ENCODE measurements at places on chromosomes 3 and 15.

DNA sequence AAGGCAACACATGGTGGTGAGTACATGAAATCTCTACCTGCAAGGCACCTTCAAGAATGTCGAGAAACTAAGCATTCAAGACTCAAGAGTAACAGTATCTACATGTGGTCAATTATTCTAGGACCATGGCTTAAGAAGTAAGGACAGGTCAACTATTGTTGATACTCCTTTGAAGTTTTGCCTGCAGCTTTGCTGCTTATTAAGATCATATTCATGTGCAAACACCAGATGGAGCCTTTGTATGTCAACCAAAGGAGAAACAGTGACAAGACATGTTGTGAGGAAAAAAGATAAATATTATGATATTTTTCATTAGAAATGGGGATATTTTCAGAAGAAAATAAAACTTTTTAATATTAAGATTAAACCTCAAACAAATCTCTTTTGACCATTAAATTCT lies 52.3 kb upstream of the FGF7 start:
- peak; percentile 28 for DNase-seq

DNA sequence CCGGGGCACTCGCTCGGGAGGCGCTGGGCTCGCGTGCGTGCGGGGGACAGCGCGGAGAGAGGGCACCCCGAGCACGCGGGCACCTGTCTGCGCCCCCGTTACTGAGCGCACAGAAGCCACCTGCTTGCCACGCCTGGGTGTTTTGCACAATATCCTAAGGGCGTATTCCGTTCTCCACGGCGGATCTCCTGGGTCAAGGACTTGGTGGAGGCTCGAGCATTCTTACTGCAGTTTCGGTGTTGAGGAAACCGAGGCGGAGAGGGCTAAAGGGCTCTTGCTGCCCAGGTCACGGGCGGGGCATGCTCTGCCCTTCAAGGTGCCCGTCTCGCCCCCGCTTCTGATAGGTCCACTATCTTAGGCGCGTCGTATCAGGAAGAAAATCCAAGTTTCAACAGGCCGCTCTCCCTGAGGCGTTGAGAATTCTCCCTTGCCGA lies 526 bp downstream of the GPD1L start:
- peak; percentile 48 for DNase-seq

DNA sequence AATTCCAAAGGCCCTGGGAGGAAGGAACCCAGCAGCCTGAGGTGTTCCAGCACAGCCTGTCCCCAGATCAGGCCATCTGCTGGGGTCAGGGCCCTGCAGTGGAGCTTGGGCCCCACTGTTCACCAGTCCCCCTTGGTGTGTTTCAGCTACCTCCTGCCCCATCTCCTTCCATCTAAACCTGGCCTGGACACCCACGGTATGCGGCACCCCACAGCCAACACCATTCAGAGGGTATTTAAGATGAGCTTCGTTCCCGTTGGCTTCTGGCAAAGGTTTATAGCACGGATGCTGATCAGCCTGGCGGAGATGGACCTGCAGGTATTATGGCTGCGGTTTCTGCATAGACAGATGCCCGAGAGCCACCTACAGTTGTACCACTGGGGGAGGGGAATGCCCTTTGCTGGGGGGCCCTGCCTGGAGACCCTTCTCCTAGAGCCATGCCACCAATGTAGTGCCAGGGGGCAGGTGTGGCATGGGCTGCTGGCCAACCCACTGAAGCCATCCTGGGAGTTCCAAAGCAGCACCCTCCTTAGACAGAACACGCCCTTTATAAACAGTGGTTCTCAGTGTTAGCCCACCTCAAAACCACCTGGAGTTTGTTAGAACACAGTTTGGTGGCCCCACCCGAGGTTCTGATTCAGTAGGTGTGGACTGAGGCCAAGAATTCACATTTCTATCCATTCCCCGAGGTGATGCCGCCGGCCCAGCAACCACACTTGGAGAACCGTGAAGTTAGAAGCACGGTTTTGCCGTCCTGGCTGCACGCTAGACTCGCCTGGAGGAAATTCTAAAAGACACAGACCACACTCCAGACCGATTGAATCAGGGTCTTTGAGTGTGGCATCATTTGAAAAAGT lies 126.9 kb downstream of the LRRK1 start:
- no peak for DNase-seq

DNA sequence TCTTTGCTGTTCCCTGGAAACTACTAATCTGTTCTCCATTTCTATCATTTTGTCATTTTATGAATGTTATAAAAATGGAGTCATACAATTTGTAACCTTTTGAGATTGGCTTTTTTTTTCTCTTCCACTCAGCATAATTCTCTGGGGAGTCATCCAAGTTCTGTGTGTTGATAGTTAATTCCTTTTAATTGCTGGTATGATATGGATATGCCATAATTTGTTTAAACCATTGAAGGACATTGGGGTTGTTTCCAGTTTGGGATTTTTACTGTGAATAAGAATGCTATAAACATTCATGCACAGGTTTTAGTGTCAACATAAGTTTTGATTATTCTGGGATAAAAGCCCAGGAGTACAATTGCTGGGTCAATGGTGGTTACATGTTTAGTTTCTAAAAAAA lies 279.4 kb downstream of the WNT5A start:
- DNase-seq: no peak

- DNase-seq: no peak
Measured at GRCh38 chr15:61081027-61081322, 148.1 kb downstream of the RORA start.

- DNase-seq: no peak
Measured at GRCh38 chr15:40282147-40282868, 556 bp downstream of the ANKRD63 start.

DNA sequence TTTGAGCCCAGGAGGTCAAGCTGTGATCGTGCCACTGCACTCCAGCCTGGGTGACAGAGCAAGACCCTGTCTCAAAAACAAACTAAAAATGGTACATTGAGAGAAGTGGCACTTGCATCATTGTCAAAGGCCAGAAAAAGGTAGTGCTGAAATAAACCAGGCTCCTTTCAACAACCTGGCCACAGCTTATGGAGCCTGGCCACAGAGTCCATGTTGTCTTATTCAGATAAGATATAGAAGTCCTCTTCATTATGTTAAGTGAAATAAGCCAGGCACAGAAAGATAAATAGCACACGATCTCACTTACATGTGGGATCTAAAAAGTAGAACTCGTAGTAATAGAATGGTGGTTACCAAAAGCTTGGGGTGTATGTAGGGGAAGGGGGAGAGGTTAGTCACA lies 34.8 kb downstream of the EMC4 start:
- DNase-seq: no peak

DNA sequence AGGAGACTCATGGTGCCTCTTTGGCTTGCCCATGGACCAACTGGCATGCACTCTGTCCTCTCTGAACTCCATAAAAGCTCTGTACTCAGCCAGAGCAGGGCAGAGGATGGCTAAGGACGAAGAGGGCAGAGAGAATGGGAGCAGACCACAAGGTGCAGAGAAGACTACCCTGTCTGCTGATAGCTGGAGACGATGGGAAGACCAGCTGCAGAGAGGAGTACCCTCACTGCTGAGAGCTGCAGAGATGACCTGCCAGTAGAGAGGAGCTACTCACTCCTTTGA lies 65.0 kb downstream of the THBS1 start:
- DNase-seq: no peak

DNA sequence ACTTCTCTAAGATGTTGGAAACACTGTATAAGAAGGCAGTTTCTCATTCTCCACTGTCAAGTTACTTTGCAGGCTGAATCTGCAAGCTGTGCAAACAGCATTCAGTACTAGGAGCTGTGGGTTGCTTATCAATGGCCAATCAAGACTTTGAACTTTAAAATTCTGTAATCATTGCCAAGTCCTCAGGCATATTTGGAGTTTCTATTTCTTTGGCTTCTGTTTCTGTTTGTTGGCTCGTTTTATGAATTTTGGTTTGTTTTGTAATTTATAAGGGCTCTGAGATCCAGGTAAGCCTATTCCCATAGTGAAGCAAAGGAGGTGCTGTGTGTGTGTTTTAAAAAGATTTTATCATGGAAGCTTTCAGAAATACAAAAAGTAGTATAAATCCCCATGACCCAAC lies 32.1 kb downstream of the TLNRD1 start:
- DNase-seq: no peak

DNA sequence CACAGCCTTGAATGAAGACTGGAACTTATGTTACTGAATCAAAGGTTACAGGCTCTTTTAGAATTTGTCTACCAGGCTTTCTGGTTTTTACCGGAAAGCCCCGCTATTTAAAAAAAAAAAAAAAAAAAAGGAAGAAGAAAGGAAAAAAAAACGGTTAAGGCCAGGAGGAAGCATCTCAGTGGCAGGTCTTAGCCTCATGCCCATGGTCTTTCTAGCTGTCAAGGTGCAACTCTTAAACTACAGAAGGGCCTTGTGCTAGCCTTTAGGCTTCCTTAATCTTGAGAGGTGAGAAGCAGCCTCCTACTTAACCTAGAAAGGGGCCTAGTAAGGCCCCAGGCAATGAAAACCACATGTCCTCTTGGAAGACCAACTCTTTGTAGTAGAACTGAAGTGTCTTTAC lies 77.5 kb downstream of the TBC1D5 start:
- DNase-seq: no peak

- no peak for DNase-seq
Measured at GRCh38 chr15:62439543-62440016, 274.5 kb upstream of the C2CD4B start.

- peak; percentile 36 for DNase-seq
Measured at GRCh38 chr3:103127737-103128136, 692.9 kb downstream of the ZPLD1 start.

- no peak for DNase-seq
Measured at GRCh38 chr3:32825601-32826375, 8.0 kb downstream of the TRIM71 start.

GRCh38 chr3:169159726-169160125 lies 503.8 kb downstream of the MECOM start:
- no peak for DNase-seq

DNA sequence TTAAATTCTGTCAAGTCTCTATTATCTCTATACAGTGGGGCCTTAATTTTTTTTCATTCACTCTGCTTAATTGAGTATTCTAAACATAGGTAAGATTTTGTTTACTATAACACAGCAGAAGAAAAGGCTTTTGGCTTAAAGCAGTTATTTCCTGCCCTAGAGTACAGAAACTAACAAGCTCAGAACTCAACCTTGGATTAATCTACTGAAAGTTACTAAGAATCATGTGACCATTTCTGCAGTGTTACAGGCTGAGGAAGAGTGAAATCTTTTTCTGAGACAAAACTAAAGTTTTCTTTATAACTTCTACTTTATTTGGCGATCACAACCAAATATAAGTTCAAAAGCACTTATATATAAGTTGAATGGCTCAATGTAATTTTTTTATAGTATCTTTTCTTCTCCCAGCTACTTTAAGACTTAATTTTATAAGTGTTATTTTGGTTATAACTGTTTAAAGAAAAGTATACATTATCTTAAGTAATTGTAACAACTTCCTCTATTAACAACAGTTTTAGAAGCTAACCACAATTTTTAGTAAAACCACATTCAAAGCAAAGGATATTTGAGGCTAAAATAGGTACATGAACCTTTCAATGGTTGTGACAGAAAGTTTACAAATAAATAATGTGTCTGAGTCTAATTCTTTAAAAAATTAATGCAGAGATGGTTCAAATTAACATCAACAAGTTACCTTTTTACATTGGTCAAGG lies 240.6 kb upstream of the NAALADL2 start:
- DNase-seq: no peak

- no peak for DNase-seq
Measured at GRCh38 chr3:23704298-23704697, 101.5 kb upstream of the UBE2E1 start.

DNA sequence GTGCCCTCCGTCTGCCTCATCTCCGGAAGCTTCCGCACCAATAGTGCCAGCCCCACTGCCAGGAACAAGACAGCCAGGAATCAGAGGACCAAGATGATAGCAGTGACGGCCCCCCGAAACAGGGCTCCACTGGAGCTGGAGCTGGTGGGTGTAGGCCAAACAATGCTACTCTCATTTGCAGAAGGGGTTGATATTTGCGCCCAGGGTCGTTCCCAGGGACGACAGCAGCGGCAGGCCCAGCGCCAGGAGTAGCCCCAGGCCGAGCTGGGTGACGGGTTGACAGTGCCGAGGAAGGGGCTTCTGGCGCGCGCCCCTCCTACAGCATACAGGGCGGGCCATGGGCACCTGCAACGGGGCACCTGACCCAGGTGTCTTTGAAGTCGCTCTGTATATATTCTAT lies 301.4 kb downstream of the CNTN6 start:
- no peak for DNase-seq

- no peak for DNase-seq
Measured at GRCh38 chr15:70280781-70281180, 183.1 kb upstream of the TLE3 start.

DNA sequence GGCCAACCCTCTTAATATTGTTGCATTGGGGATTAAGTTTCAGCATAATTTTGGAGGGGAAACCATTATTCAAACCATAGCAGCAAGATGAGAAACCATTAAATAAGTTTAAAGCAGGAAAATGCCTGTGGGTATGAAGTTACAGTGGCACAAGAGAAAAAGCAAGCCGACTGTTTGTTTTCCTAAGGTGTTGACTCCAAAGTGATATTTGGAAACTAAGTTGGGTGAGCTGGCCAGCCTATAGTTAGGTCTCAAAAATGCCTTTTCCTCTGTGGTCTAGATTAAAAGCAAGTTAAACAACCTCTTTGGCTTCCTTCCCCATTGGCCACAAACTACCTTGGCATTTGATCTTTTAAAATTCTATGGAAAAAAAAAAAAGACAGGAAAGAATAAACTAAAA lies 419.8 kb upstream of the AZI2 start:
- DNase-seq: no peak

- peak; percentile 25 for DNase-seq
Measured at GRCh38 chr3:150528354-150528797, 17.9 kb downstream of the SERP1 start.

- DNase-seq: no peak
Measured at GRCh38 chr3:182305881-182306665, 487.2 kb upstream of the ATP11B start.

GRCh38 chr3:1987980-1988379 lies 110.7 kb upstream of the CNTN4 start:
- DNase-seq: peak; percentile 4
